ENCODE measurements at places on chromosomes 2 and 18.

GRCh38 chr2:221486106-221486505 is 86.0 kb downstream of the EPHA4 start:
- no peak for DNase-seq

DNA sequence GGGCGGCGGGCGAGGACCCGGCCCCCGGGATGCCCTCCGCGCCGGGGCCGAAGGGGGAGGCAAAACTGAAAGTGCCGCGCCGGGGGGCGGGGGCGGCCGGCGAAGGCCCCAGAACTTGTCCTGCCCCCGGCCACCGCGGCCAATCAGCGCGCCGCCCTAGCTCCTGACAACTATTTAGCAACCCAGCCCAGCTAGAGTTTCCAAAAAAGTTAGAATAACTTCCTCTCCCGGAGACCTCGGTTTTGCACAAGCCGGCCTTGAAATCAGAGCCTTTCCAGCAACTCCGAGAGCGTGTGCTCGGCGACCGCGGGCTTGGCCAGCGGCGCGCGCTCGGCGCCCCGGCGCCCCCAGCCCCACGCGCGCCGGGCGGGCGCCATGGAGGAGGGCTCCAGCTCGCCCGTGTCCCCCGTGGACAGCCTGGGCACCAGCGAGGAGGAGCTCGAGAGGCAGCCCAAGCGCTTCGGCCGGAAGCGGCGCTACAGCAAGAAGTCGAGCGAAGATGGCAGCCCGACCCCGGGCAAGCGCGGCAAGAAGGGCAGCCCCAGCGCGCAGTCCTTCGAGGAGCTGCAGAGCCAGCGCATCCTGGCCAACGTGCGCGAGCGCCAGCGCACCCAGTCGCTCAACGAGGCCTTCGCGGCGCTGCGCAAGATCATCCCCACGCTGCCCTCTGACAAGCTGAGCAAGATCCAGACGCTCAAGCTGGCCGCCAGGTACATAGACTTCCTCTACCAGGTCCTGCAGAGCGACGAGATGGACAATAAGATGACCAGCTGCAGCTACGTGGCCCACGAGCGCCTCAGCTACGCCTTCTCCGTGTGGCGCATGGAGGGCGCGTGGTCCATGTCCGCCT is at the start of gene TWIST2:
Gene TWIST2 (plus strand): TSS at position 245 of the 850 bp plus-strand sequence. CDS start 131 bp downstream, at position 376.
- no peak for DNase-seq

DNA sequence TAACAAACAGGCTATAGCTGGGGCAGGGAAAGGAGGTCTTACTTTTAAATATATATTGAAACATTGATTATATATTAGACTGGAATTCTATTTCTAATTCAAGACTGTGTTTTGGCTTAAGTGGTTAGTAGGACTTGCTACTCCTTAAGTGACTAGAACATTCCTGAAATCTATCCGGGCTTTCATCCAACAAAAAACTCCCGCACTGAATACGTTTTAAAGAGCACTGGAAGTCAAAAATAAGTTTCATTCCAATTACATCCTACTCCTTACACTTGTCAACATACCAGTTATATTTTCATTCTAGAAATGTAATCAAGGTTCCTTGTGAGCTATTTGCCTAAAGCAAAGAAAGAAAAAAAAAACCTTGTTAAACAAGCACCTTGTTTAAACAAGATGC is 204.6 kb downstream of the SP3 start:
- DNase-seq, result no peak

GRCh38 chr2:162328424-162329157 is 10.1 kb upstream of the IFIH1 start:
- no peak for DNase-seq

DNA sequence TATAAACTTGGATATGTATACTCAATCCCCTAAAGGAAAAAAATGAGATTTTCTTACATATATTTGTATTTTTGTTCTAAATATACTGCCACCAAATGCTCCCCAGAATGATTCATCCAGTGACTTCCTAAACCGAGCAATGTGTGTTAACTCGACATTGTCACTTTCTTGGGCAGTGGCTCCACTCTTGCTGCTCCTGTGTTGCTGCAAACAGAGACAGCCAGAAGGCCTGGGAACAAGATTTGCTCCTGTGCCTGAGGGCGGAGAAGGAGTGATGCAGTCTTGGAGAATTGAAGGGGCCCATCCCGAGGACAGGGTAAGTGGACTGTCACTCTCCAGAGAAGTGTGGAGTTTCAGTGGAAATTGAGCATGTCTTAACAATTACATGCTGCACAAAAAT is 32.7 kb downstream of the DSG4 start:
- no peak for DNase-seq

All from CD4-positive, alpha-beta T cell treated with Interleukin-17A for 4 hours (primary cell).